Stimulated activated naive CD8-positive, alpha-beta T cell treated with anti-CD3 and anti-CD28 coated beads, Interleukin-15, Interleukin-2, amounts not matched to agents 100 U/mL and 50 U/mL, for 24 hours (primary cell): ENCODE measurements at places on chromosomes 11 and 22.

DNA sequence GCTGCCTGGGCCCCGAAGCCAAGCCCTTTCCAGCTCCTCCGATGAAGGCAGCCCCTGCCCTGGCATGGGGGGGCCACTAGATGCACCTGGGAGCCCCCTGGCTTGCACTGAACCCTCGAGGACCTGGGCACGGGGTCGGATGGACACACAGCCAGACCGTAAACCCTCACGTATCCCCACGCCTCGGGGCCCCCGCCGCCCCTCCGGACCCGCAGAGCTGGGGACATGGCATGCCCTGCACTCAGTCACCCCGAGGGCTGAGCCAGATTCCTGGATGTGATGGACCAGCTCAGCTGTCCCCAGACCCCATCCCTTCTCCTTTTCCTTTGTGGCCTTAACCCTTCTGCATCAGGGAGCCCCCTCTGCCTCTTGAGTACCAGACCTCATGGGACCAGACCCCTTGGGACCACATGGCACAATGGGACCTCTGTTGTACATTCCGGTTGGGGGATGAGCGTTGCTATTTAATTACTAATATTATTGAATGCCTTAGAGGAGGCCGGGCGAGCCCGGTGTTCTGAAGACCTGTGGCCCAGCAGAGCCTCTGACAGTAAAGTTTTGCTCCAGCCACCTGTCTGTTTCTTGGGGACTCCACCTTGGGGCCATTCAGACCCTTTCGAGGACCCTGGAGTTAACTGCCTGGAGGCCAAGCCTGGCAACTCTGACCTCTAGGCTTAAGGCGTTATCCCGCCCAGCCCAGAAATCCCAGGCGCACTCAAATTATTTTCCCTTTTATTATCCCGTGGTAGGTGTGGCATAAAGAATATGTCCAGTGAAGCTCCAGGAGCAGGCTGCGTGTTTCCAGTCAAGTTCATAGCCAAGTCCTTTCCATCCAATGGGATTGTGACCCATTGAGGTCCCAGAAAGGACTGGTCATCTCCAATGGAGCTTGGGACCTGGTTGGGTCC lies 3.0 kb downstream of the RASL10A start:
- DNase-seq: no peak

DNA sequence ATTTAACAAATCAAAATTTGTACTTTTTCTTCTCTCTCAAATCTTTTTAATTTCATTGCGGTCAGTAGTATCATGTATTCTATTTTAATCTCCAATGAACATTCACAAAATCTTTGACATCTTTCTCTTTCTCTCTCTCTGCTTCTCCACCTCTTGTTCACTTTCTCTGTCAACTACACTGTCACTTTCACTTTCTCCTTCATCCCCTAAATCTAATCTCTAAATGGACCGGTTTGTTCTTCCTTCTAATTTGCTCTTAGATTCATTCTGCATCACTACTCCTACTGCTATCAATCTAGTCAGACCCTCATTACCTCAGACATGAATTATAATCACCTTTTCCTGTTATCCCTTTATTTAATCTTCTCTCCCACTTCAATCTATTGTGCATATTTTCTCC lies 18.6 kb downstream of the CCDC73 start:
- no peak for DNase-seq

DNA sequence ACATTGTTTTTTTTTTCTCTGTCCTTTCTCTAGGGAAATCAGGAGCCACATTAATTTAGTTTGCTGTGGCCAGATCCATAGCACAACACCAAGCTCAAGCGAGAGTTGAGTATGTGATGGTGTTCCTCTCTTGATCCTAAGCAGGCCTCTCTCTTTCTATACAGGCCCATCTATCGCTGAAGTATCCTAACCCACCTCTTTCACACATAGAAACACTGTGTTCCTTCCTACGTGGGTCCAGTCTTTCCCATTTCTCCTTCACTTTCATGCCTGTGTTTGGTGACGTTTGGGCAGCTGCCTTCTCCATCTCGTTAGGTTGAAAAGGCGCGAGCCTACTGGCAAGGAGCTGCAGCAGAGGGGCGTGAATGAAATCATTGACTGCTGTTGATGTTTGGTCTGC lies 2.4 kb downstream of the PACS1 start:
- no peak for DNase-seq

DNA sequence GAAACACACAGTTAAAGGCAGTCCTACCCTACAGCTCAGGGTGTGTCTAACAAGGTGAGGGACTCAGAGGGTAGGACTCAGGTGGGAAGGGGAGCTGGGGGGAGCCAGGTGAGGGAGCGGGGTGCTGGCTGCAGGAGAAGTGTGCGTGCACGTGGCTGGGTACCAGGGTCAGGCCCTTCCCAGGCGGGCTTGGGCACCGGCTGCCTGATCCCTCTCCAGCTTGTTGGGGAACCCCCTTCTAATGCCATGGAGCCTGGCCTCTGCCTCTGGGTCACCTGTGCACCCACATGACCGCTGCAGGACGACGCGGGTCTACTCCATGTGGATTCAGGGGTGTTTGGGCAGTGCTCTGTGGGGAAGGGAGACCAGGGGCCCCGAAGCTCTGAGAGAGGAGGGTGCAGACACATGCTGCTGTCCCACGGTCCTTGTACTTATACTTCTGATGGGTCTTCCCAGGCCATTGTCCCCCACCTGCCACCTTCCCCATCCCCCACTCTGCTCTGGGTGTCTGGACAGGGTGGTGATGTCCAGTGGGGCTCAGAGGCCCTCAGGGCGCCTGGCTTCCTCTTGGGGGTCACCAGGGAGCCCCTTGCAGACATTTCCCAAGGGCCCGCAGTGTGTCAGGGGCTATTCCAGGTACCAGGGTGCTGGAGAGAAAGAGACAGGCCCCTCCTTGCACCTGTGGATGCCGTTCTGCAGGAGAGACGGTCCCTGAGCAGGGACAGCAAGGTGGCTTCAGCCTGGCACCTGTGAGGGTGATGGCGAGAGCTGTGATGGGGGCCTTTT lies 10.4 kb upstream of the MRGPRD start:
- DNase-seq: no peak

DNA sequence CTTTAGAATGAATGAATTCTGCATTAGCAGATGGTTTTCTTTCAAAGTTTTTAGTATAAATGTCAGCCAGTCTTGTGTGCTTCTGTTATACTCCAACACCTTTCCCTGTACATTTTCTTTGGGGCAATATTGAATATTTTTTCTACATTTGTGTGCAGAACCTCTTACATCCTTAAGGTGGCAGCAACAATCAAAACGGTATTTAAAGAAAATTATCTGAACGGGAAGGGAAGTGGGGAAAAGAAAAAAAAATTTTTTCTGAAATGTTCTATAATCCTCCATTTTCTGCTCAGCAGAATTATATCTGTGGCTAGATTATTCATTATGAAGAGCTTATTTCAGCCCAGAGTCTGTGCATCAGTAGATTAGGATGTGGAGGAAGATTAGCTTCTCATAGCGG lies 347.3 kb upstream of the RAG2 start:
- no peak for DNase-seq

- no peak for DNase-seq
Observed at GRCh38 chr11:9895006-9895405, 231.1 kb downstream of the SWAP70 start.

- no peak for DNase-seq
Observed at GRCh38 chr22:25966448-25966913, 202.8 kb upstream of the SEZ6L start.

DNA sequence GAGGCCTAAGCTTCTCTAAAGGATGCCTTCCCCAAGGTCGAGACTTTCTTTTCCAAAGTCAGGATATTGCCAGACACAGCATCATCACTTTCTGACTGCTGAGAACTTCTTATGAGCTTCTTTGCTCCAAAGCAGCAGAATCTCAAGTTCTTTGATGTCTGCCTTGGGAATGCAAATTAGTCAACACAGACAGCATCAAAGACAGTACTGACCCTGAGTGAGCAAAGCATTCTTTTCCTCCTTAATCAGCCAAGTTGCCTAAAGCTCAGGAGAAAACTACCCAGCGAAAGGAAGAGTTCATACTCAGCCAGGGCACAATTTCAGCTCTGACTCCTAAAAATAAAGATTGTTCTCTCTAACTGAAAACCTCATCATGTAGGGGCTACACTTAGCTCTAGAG lies 98.0 kb downstream of the SLC36A4 start:
- DNase-seq: no peak

- DNase-seq: no peak
Observed at GRCh38 chr11:73950869-73951710, at the start of gene DNAJB13. DNAJB13 (plus strand) TSS chr11:73951026; CDS start chr11:73951070, 44 bp downstream.

GRCh38 chr11:36500315-36500721 lies 9.8 kb downstream of the TRAF6 start:
- no peak for DNase-seq

- DNase-seq: peak; percentile 68
Observed at GRCh38 chr22:22955866-22956535, 68.4 kb downstream of the IGLL5 start.

DNA sequence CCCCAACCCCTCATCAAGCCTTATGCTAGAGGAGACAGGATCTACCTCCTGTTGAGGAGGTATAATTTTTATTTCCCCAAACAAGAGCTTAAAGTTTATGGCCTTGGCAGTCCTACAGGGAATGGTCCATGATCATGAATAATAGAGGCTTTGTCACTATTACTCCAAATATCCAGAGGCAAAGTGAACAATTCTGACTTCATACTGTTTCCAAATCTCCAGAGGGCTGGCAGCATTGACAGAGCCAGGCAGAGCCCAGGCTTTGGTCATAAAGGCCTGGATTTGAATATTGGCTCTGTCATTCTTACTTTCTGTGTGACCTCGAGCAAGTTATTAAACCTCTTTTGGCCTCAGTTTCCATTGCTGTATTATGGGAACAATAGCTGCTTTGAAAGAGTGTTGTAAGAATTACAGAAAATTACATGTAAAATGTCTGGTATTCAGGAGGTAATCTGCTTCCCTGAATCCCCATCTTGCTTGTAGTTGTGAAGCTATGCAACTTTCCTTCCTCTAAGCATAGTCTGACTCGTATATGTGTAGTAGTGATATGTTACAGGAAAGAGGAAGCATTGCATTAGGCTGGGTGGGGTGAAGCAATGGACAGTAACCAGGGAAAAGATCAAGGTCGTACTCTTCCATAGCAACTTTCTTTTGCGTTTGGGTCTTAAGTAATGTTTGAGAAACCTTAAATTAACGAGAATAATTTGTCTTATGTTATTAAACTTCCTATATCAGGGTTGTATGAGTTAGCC lies 88.8 kb downstream of the CD44 start:
- no peak for DNase-seq

DNA sequence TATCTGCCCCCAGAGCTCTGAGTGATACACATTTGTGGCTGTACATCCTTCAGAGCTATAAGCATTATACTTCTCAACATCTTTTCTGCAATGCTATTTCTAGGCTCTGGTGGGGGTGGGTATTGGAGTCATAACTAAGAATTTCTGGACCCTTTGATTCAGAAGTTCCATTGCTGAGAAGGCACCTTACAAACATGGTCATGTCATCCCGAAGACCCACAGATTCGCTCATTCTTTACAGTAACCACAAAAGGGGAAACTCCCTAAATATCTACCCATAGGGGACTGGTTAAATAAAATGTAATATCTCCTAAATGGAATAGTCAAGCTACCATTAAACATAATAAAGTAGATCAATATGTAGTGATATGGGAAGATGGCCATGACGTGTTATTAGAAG lies 98.8 kb downstream of the PRR5L start:
- DNase-seq: no peak
